ENCODE measurements at places on chromosomes 7 and 10. TPM values are rescaled to one million over a fixed set of nuclear protein-coding genes. Genes with fewer than 3 reads are reported as not detected.

- H3K27ac ChIP-seq = no peak overlapping the region
- DNase-seq = no peak
- H3K27me3 ChIP-seq = peaks cover 16% of the 10 kb centered on the region
- H3K4me1 ChIP-seq = no peaks in the 10 kb centered on the region
- H3K36me3 ChIP-seq = no peaks in the 10 kb centered on the region
These were observed 36.0 kb upstream of the FRMD4A start for GRCh38 chr10:14366760-14367159.

DNA sequence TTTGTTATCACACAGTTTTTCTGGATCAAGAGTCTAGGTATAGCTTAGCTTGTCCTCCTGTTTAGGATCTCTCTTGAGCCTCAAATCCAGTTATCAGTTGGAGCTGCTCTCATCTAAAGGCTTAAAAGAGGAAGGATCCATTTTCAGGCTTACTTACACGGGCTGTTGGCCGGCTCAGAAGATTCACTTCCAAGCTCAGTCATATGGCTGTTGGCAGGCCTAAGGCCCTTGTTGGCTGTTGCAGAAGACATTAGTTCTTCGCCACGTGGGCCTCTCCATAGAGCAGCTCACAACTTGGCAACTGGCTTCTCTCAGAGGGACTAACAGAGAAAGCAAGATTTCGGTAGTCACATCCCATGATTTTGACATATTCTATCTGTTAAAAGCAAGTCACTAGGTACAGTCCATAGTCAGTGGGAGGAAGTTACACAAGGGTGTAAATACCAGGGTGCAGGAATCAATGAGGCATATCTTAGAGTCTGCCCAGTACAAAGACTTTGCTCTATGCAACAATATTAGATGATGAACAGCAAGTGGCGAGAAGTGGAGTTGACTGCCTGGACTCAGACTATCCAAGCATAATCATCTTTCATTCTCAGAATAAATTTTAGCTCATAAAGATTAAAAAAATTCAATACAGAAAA, 280.1 kb upstream of the MBL2 start:
- H3K27me3 ChIP-seq = no peaks in the 10 kb centered on the region
- H3K4me1 ChIP-seq = peaks cover 5% of the 10 kb centered on the region
- H3K4me3 ChIP-seq = no peak overlapping the region
- DNase-seq = no peak
- H3K27ac ChIP-seq = no peak overlapping the region

SNX10 gene
- 9.2 TPM for total RNA-seq

COL26A1 gene
- total RNA-seq = 44.5 TPM

- no peak overlapping the region for H3K4me3 ChIP-seq
- no peak for DNase-seq
- no peak overlapping the region for H3K27ac ChIP-seq
- peaks cover 6% of the 10 kb centered on the region for H3K36me3 ChIP-seq
- peaks cover 19% of the 10 kb centered on the region for H3K4me1 ChIP-seq
These were observed 4.1 kb downstream of the ERCC6 start for GRCh38 chr10:49534670-49535381.

DNA sequence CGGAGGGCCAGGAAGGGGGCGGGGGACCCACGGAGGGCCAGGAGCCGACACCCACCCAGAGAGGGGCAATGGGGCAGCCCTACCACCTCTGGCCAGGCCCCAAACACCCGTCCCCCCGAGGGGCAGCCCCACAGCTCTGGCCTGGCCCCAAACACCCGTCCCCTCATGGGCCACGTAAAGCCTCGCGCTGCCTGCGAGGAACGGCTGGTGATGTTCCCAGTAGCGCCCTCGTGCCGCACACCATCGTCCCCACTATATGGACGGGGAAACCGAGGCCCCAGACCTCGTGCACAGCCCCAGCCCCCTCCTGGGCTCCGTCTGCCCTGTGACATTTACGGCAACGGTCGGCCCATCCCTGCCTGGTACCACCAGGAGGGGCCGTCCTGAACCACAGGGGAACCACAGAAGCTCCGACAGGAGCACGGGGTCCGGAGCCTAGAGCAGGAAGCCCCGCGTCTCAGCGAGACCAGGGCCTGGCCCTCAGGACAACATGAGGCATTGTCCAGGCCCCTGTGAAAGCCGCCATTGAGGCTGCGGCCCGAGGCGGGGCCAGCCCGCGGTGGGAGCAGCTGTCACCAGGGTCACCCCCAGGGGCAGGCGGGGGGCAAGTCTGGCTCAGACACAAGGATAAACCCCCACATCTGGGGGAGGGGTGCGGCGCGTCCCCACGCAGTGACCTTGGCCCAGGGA, 35.6 kb downstream of the GET4 start:
- H3K27ac ChIP-seq = no peak overlapping the region
- no peak for DNase-seq
- H3K4me3 ChIP-seq = no peak overlapping the region
- no peaks in the 10 kb centered on the region for H3K4me1 ChIP-seq
- peaks cover 9% of the 10 kb centered on the region for H3K27me3 ChIP-seq

GRCh38 chr10:10365676-10366075, 652.0 kb upstream of the CELF2 start:
- H3K27me3 ChIP-seq = peaks cover 12% of the 10 kb centered on the region
- H3K4me3 ChIP-seq = no peak overlapping the region
- DNase-seq = no peak

GRCh38 chr10:113060201-113061053, 110.4 kb downstream of the TCF7L2 start:
- no peak for DNase-seq
- no peaks in the 10 kb centered on the region for H3K27me3 ChIP-seq
- H3K4me1 ChIP-seq = peaks cover 9% of the 10 kb centered on the region
- H3K4me3 ChIP-seq = no peak overlapping the region
- H3K36me3 ChIP-seq = peaks cover 2% of the 10 kb centered on the region
- no peak overlapping the region for H3K27ac ChIP-seq

DNA sequence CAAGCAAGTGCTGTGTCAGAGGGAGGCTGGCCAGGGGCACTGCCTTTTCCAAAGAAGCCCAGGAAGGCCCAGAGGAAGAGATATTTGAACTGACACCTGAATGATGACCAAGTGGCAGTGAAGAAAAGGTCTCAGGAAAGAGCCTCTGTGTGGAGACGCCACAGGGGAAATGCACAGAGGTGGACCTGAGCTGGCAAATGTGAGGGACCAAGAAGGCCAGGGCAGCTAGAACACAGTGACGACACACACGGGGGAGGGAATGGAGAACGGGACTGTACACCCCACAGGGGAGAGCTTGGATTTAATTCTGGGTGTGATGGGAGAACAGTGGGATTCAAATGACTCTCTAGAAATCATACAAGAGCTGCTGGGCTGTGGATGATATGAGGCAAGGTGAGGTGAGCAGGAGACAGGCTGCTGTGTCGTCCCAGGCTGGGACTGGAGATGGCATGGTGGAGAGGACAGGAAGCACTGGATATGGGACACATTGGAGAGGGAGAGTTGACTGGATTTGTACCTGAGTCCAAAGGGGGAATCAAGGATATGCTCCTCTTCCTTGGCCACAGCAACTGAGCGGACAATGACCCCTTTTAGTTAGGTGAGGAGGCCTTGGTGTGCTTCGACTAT, 84.2 kb upstream of the DDC start:
- H3K4me3 ChIP-seq = no peak overlapping the region
- no peak overlapping the region for H3K27ac ChIP-seq
- no peaks in the 10 kb centered on the region for H3K27me3 ChIP-seq
- peaks cover 23% of the 10 kb centered on the region for H3K36me3 ChIP-seq
- peaks cover 7% of the 10 kb centered on the region for H3K4me1 ChIP-seq
- DNase-seq = no peak

NPSR1 gene
- not detected for total RNA-seq

PIK3CG gene
- total RNA-seq = not detected

GRCh38 chr7:142872106-142872675, 13.4 kb downstream of the TRPV6 start:
- H3K4me3 ChIP-seq = no peak overlapping the region
- no peaks in the 10 kb centered on the region for H3K4me1 ChIP-seq
- peaks cover 6% of the 10 kb centered on the region for H3K27me3 ChIP-seq
- H3K36me3 ChIP-seq = peaks cover 7% of the 10 kb centered on the region
- no peak overlapping the region for H3K27ac ChIP-seq

GRCh38 chr10:60208676-60209269, 180.9 kb downstream of the ANK3 start:
- no peak overlapping the region for H3K4me3 ChIP-seq
- peaks cover 8% of the 10 kb centered on the region for H3K36me3 ChIP-seq
- peaks cover 2% of the 10 kb centered on the region for H3K4me1 ChIP-seq
- DNase-seq = no peak
- H3K27me3 ChIP-seq = no peaks in the 10 kb centered on the region

GRCh38 chr7:117134889-117135552, 181.7 kb downstream of the ST7 start:
- peaks cover 20% of the 10 kb centered on the region for H3K36me3 ChIP-seq
- no peak overlapping the region for H3K4me3 ChIP-seq
- no peaks in the 10 kb centered on the region for H3K4me1 ChIP-seq
- H3K27ac ChIP-seq = no peak overlapping the region

GRCh38 chr7:95595746-95596197, 544 bp downstream of the PDK4 start:
- peak overlapping the region; percentile 89 for H3K4me3 ChIP-seq
- peaks cover 20% of the 10 kb centered on the region for H3K4me1 ChIP-seq
- no peaks in the 10 kb centered on the region for H3K27me3 ChIP-seq
- H3K36me3 ChIP-seq = peaks cover 7% of the 10 kb centered on the region

All from progenitor cell of endocrine pancreas (in vitro differentiated cells).